Left lung (tissue), 14 donors: ENCODE measurements at places on chromosomes 4 and X.

DNA sequence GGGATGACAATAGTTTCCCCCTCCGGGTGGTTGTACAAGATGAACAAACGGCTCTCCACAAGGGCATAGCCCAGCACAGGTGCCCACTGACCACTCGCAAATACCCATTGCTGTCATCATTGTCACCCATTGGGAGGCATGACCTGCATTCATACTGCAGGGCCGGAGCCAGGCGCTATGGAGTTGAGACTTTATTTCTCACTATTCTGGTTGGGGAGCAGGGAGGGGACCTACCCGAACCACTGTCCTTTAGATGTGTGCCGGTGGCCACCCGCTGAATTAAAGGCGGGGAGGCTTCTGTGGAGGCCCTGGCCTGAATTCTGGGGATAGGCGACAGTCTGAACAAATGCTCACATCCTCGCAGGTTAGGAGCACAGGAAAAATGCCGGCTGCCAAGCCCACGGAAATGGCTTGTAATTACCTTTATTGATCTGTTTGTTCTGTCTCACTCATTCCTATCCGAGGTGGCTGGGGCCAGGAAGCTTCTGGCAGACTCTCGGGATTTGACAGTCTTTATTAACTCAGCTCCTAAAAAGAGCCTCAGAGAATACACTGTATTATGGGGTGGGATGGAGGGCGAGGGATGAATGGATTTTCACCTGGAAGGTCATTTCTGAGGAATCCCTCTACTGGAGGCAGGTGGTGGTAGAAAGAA lies 125.1 kb upstream of the PSAPL1 start:
- DNase-seq: no peak

- no peak for DNase-seq
Observed at GRCh38 chrX:45295259-45295986, 94.7 kb upstream of the DIPK2B start.

DNA sequence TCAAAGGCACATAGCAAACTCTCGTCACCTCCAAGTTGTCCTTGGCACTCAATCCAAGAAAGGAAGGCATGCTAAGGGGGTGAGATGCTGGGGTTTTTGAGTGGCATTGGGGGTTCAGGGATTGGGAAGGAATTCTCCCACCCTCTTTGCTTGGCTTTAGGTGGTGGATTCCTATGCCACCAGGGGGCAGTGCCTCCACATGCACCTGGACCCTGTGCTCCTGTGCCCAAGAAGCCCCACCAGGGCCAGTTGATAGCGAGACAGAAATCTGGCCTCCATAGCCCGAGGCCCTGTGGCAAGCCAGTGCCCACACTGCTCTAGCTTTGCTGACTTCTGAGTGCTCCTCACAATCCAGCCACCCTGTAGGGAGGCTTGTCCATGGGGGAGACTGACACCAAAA lies 2.0 kb upstream of the FATE1 start:
- DNase-seq: no peak

GRCh38 chr4:176443117-176443516 lies 123.4 kb downstream of the SPCS3 start:
- DNase-seq: no peak
